ENCODE measurements at places on chromosomes 2 and 18.

DNA sequence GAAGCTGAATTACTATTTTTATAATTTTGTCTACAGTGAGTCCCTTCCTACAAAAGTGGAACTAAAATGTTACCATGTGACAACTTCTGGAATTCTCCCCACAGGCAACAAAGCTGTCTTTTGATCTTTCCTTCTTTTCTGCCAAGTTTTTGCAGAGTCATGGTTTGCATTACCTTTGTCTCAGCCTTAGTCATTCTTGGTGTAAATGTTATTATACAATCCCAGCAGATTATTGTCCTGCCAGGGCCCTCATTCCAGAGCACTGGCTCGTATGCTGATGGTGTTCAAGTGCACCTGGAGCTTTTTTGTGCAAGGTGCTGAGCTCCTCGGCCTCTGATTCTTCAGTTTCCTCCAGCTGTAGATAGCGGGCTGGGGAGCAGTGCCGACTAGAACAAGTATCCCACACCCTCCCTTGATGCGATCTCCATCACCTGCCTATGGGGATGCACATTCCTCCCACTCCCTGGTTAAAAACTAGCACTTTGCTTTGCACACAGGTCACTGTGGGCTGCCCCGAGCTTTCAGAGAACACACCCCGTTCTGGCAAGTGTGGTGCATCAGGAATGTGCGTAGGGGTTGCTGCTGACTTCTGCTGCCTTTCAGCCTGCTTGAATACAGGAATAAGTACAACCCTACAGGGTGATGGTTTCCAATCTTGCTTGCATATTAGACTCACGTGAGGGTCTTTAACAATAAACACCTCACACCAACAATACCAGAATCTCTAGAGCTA lies 263.6 kb downstream of the RNF144A start:
- DNase-seq: no peak

DNA sequence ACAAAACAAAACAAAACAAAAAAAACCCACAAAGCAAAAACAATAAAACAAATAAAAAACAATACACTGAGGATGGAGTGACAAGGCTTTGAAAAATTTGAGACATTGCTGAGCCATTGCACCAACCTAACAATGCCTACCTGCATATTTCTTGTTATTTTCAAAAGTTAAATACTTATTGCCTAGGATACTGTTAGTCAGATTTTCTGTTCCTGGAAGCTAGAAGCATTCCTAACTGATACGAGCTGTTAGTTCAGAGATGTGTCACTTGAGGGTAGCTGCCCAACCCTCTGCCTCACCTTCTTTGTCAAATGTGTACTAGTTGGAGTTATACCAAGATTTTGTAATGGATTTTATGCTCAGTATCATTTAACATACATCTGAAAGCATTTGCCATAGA lies 187.2 kb downstream of the TXNL1 start:
- no peak for DNase-seq

DNA sequence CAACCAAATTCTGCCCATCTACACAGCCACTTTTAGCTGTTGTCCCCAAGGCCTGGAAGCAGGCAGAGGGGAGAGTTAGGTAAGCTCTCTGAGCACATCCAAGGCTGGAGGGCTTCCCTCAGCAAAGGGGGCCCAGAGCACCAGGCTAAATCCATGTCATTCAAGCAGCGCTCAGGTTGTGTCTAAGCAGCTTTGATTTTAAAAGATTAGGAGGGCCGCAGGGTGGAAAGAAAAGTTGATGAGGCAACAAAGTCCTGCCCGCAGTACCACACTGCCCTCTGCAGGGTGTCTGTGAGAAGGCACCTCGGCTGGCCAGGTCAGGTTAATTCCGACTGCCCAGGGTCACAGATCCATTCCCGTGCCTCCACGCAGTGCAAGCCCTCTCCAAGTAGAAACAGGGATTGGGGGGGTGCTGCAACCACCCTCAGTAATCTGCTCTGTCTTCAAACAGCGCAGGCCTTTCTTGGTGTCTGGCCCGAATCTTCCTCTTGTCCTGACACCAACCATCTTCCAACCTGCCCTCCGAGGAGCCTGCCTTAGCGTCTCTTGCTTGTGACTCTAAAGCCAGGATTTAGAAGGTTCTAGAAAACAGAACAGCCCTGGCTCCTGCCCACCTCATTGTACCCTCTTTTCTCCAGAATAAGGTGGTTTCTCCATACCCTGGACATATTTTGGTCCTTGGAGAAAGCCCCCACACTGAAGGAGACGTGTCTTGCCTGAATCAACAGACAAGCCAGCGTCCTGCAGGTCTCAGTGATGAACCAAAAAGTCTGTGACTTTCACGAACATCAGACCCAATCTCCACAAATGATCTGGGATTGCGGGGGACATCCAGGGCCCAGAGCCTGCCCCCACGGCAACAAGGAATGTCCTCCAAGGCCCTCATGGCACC lies 289.2 kb downstream of the TNS1 start:
- peak; percentile 73 for DNase-seq

GRCh38 chr18:55838841-55839240 lies 250.8 kb upstream of the TCF4 start:
- no peak for DNase-seq

DNA sequence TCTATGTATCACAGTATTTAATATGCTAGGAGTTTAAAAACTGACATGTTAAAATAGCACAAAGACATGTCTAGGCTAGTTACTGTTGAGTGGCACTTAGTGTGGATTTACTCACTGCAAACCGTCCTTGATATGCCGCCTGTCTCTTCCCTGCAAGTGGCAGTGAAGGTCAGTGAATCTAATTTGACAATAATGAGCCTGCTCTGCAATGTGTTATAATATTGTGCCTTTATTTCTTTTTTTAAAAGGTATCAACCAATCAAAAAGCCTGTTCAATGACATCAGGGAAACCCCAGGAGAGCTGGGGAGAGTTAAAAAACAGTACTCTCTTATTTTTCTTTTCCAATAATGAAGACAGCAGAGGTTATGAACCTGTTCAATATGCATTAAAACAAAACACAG lies 384.1 kb downstream of the ERBB4 start:
- no peak for DNase-seq

- no peak for DNase-seq
Measured at GRCh38 chr2:3864943-3865865, 161.8 kb downstream of the DCDC2C start.
